ENCODE measurements at places on chromosomes 6 and 20. TPM values are rescaled to one million over a fixed set of nuclear protein-coding genes. Genes with fewer than 3 reads are reported as not detected.

TNF gene
- polyA plus RNA-seq = not detected

OR2B3 gene
- polyA plus RNA-seq = not detected

ELOVL2 gene
- polyA plus RNA-seq = 5.4 TPM

YIPF3 gene
- polyA plus RNA-seq = 244 TPM

LMBRD1 gene
- polyA plus RNA-seq = 84.2 TPM

SERINC1 gene
- polyA plus RNA-seq = 879 TPM

TNXB gene
- polyA plus RNA-seq = 3.6 TPM

ZSCAN23 gene
- 14.7 TPM for polyA plus RNA-seq

KCNK16 gene
- not detected for polyA plus RNA-seq

PSMA7 gene
- polyA plus RNA-seq = 871 TPM

CTSZ gene
- 0.78 TPM for polyA plus RNA-seq

CD93 gene
- polyA plus RNA-seq = not detected

TCF15 gene
- not detected for polyA plus RNA-seq

MEP1A gene
- not detected for polyA plus RNA-seq
